ENCODE measurements at places on chromosomes 16 and 17. TPM values are rescaled to one million over a fixed set of nuclear protein-coding genes. Genes with fewer than 3 reads are reported as not detected.

MT1G gene
- total RNA-seq: 76.9 TPM

SEBOX gene
- not detected for total RNA-seq

MPP3 gene
- total RNA-seq: 3.8 TPM

CCL3 gene
- 1.2 TPM for total RNA-seq

PLA2G10 gene
- total RNA-seq: 3.4 TPM

UNC13D gene
- 23.6 TPM for total RNA-seq

EME1 gene
- not detected for total RNA-seq

ACSM3 gene
- total RNA-seq: 49.1 TPM

MT1E gene
- 233 TPM for total RNA-seq

GRCh38 chr17:57965521-57966160, 10.4 kb upstream of the CUEDC1 start:
- H3K4me3 ChIP-seq: no peak overlapping the region
- no peaks in the 10 kb centered on the region for H3K4me1 ChIP-seq
- H3K27me3 ChIP-seq: no peaks in the 10 kb centered on the region
- no peak overlapping the region for H3K27ac ChIP-seq
- no peaks in the 10 kb centered on the region for H3K36me3 ChIP-seq

- no peaks in the 10 kb centered on the region for H3K36me3 ChIP-seq
- peaks cover 6% of the 10 kb centered on the region for H3K4me1 ChIP-seq
- H3K4me3 ChIP-seq: no peak overlapping the region
- no peak for DNase-seq
Measured at GRCh38 chr16:81473066-81473488, 28.5 kb downstream of the CMIP start.

- H3K27me3 ChIP-seq: no peaks in the 10 kb centered on the region
- no peaks in the 10 kb centered on the region for H3K36me3 ChIP-seq
- no peak overlapping the region for H3K27ac ChIP-seq
- H3K4me3 ChIP-seq: no peak overlapping the region
Measured at GRCh38 chr17:14910916-14911315, 354.2 kb downstream of the PMP22 start.

- H3K4me1 ChIP-seq: no peaks in the 10 kb centered on the region
- DNase-seq: no peak
- H3K36me3 ChIP-seq: no peaks in the 10 kb centered on the region
- H3K4me3 ChIP-seq: no peak overlapping the region
- H3K27me3 ChIP-seq: no peaks in the 10 kb centered on the region
- no peak overlapping the region for H3K27ac ChIP-seq
Measured at GRCh38 chr16:5381481-5381880, 283.9 kb upstream of the EEF2KMT start.

GRCh38 chr16:75024594-75024993, 25.8 kb downstream of the ZNRF1 start:
- H3K27ac ChIP-seq: no peak overlapping the region
- H3K27me3 ChIP-seq: no peaks in the 10 kb centered on the region
- DNase-seq: no peak
- no peak overlapping the region for H3K4me3 ChIP-seq
- no peaks in the 10 kb centered on the region for H3K4me1 ChIP-seq
- H3K36me3 ChIP-seq: no peaks in the 10 kb centered on the region
